Stimulated activated CD4-positive, alpha-beta T cell treated with anti-CD3 and anti-CD28 coated beads, Interleukin-1b, Interleukin-23, amount 100 ng/mL, for 1 hour (primary cell): ENCODE measurements at places on chromosomes 2 and 18.

- DNase-seq: no peak
These were observed 42.3 kb downstream of the DNER start for GRCh38 chr2:229672021-229672420.

DNA sequence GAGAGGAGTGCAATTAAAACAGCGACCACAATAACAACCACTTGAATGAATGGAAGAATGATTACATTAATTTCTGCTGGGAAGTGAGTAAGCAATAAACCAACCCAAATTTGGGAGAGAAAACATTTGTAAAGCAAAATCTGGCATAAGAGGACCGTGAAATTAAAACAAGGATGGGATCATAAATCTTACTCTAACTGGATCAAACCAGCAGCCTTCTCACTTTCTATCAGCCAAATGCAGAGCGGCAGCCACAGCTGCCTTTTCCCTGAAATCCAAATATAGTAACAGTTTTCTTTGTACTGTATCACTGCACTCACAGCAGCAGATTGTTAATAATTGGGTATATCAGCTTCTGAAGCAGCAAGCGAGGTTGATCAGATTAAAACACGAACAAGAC lies 245.2 kb upstream of the REG3G start:
- no peak for DNase-seq

DNA sequence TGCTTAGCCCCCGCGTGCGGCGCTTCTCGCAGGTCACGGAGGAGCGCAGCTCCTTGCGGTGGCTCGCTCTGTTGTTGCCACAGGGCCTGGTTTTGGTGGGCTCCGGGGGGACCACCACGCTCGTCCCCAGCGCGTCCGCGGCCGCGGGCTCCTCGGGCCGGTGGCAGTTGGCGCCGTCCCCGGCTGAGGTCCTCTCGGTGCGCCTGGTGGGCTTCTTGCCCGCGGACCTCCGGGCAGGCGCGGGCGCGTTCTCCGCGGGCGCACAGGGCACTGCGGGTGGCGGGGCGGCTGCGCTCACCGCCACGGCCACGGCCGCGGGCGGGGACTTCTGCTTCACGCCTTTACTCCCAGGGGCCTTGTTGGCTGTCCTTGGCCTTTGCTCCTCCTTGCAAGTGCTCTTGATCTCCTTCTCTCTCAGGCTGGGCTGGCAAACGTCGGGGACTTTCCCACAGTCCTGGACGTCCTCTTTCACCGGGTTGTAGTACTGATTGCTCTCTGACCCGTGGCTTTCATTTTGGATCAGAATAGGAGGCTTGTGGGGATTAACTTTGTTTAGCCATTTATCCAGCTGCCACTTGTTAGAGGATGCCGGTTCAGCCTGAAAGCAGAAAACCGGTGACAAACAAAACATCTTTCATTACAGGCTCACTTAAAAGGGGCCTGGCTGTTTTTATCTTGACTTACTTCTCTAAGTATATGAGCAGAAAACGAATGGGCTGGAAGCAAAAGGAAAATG lies 104.0 kb upstream of the REV1 start:
- no peak for DNase-seq

GRCh38 chr2:40255103-40255502 lies 196.8 kb downstream of the SLC8A1 start:
- no peak for DNase-seq

DNA sequence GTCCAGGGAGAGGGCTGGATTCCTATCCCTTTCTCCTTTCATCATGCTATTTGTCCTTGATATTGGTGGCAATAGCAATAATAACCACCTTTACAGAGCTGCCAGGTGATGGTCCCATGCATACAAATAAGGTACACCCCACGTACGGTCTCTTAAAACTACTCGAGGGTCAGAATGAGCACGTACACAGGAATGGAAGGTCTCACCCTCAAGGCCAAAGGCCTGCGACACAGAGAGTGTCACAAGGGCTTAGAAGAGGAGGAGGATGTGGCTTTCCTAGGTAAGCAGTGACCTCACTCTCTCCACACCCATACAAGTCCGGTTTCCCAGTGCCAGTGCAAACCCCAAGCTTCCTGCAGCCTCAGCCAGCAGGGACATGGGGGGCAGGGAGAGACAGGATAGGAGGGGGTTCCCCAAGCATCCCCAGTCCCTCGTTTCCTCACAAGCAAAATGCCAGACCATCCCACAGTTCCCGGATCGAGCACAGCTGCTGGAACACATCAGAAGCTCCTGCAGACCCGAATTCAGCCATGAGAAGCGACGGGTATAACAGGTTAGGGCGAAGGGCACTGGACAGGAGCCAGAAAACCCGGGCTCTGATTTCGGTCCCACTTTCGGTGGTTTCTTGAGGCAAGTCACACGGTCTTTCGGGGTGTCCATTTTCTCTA lies 49.2 kb downstream of the PLB1 start:
- no peak for DNase-seq

- DNase-seq: no peak
These were observed 196.0 kb downstream of the LDLRAD4 start for GRCh38 chr18:13414521-13414920.

GRCh38 chr2:54520687-54521086 lies 64.6 kb downstream of the SPTBN1 start:
- no peak for DNase-seq

GRCh38 chr2:234406085-234406484 lies 90.8 kb downstream of the ARL4C start:
- no peak for DNase-seq

DNA sequence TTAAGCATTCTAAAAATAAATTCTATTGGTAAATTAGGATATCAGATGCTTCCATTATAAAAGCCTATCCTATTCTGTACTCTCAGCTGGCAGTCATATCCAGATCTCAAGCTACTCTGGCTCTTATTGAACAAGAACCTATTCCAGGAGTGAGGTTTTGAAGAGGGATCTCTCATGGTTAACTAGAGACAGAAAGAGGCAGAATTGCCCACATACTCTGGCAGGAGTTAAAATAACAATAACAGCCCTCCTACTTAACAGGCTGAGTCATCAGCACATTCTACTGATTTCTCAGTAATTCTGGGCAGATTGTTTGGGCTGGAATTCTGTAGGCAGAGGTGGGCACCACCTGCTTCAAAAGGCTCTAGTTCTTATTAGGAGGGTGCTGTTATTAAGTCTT lies 142.0 kb upstream of the UNC80 start:
- DNase-seq: no peak

DNA sequence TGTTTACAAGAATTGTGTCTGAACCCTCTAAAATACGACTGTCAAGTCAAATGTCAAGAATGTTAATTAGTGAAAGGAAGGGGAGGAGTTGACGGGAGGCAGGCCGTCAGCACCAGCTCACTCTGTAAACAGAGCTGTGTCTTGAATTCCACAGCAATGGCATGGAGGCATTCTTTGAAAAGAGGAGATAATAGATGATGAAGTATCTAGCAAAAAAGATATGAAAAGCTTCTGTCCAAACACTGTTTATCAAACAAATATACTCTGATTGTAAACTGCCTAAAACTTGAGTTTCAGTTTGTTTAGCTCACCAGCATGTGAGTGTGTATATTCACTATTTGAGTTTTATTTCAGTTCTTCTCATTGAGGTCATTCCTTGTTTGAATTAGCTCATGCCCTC lies 94.7 kb upstream of the CDC42EP3 start:
- DNase-seq: no peak
